ENCODE measurements at places on chromosomes 1 and 21. TPM values are rescaled to one million over a fixed set of nuclear protein-coding genes. Genes with fewer than 3 reads are reported as not detected.

DNA sequence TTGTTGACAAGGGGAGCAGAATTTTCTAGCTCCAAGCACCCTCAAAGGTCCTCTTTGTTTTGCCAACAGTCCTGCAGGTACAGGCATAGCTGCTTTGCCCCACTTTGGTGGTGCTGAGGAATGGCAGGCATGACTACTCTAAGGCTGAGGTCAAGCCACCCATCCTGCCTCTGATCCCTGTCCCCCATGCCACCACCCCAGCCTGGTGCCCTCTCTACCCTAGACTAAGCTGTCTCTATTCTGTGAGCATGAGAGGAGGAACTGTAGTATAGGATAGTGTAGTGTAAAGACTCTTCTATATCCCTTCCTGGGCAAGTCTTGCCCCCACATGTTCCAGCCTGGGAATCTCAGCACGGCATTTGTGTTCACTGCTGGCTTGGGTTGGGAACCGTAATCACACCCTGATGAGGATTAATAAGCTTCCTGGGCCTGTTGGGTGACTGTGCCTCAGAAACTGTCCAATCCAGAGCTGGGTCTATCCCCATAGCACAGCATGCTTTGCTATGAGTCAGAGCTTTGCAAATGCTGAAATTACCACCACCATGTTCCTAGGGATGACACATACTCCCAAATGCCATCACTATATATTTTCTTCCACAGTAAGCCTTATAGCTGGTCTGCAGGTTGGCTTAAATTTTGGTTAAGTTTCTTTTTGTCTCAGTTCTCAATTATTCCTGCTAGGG is 105.7 kb upstream of the PPP2R5A start:
- DNase-seq = no peak

Gene DIRAS3
- 1.6 TPM for total RNA-seq

Gene PLA2G4A
- 7.0 TPM for total RNA-seq

- DNase-seq = no peak
Observed at GRCh38 chr1:41827991-41828570, 90.6 kb downstream of the HIVEP3 start.

- no peak for DNase-seq
Observed at GRCh38 chr1:163528710-163529348, 207.1 kb downstream of the NUF2 start.

GRCh38 chr1:89770391-89770790 is 50.4 kb upstream of the LRRC8D start:
- DNase-seq = no peak

DNA sequence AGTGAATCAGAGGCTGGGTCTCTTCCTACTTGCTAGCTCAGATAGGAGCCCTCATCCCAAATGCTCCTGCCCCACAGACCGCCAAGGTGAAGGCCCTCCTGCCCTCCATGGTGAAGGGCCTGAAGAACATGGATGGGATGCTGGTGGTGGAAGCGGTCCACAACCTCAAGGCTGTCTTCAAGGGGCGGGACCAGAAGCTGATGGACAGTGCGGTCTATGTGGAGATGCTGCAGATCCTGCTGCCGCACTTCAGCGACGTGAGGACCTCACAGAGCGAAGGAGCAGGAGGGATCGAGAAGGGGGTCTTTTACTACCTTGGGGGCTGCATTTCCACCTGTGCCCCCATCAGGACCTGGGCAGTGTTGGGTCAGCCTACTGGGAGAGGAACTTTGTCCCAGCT is 14.6 kb upstream of the TTC4 start:
- DNase-seq = peak; percentile 4

- no peak for DNase-seq
Observed at GRCh38 chr1:115170961-115171392, 81.7 kb upstream of the TSPAN2 start.

Gene CIART
- 5.7 TPM for total RNA-seq

DNA sequence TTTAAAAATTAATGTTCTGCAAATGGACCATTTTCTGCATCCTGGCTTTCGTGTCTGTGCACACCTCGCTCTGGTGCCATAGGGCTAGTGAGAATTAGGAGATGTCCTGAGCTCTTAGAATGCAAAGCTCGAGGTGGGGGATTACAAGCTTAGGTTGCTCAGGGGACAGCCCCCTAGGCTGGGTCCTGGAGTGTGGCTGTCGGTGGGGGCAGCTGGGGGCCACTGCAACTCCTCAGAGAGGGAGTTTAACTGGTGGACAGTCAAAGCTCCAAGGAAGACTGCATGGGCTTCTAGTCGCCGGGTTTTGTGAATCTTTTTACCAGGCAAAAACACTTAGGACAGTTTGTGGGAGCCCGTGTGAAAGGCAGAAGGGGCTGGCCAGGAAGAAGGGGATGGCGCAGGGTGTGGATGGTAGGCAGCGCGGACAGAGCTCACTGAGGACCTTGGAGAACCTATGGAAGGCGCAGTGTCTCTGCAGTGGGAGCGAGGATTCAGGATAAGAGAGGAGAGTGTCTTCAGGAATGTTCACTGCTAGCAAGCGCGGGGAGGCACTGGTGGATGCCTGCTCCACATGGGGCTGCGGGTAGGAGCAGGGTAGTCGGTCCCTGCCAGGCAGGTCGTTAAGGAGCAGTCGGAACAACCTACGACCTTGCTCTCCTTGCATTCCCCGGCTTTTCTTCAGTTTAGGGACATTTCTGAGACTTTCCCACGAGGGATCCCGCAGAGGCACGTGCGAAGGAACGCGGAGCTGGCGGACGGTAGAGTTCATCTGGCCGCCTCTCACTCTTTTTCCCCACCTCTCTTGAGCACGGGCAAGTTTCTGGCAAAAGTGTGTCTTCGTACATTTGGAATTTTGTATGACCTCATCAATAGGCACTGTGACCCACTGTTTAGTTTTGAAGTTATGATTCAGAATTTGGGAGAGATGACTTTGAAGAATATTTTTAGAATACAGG is 12.9 kb upstream of the KCNE1 start:
- no peak for DNase-seq

DNA sequence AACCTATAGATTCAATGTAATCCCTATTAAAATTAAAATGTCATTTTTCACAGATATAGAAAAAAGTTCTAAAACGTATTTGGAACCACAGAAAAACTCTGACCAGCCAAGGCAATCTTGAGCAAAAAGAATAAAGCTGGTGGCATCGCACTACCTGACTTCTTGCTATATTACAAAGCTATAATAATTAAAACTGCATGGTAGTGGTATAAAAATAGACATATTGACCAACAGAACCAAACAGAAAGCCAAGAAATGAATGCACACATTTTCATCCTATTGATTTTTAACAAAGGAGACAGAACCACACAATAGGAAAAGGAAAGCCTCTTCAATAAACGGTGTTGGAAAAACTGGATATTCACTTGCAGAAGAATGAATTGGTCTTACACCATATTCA is 9.2 kb upstream of the SHISAL2A start:
- no peak for DNase-seq

Gene NFIA
- 160 TPM for total RNA-seq

DNA sequence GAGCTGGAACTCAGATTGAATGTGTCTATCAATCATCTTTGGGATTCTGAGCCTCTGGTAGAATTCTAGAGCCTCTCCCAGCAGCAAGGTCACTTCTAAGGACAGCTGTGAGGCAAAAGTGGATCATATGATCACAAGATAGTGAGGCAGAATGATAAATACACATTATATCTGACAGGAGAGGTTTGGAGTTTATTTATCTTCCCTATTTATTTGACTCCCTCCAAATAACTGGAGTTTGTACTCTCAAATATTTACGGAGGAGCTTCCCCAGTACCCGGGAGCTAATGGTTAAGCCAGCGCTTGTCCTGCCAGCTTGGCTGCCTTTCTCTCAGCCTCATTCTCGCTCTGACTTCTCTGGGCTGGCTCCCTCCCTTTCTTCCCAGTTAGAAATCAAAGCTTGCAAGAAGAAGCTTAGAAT is 2.3 kb downstream of the HMGCS2 start:
- DNase-seq = no peak

Gene TMEM222
- 9.9 TPM for total RNA-seq

GRCh38 chr1:192809307-192810252 is 741 bp downstream of the RGS2 start:
- no peak for DNase-seq

DNA sequence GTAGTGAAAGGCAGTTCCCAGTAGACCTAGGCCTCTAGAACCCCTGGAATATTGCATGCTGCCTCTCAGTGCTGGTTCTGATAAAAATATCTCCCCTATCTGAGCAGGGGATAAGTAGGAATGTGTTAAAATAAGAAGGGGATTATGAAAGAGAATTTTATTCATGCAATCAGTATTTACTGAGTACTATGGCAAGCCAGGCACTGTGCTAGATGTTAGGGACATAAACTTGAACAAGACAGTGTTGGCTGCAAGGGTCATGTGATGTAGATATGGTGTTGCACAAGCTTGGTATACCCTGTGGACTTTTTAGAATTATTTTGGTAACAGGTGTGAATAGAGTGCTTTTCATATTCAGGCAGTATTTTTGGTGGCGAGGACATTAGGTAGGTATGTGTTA is 23.6 kb downstream of the NOS1AP start:
- DNase-seq = no peak

Gene KIFAP3
- 23.6 TPM for total RNA-seq

- DNase-seq = peak; percentile 8
Observed at GRCh38 chr1:231219422-231220401, 21.3 kb upstream of the GNPAT start.

DNA sequence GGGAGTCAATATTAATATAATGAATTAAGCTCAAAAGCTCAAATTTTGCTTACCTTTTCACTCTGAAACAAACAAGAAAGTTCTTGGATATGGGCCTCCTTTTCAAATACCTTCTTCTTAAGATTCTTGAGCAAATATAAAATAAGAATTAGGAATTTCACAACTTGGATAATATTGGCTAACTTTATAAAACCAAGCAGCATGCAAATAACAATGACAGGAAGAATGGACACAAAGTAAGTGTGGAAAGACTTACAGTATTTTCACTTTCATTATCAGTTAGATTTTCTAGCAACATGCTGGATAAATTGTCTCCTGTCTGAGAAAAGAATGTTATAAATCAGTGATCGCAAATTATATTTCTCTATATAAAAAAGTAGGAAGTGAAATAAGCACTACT is 13.2 kb downstream of the ODF2L start:
- DNase-seq = no peak

Gene S100A8
- 7.6 TPM for total RNA-seq

GRCh38 chr1:53255031-53255430 is 16.7 kb upstream of the MAGOH start:
- DNase-seq = no peak

Data from Peyer's patch (tissue), 4 donors.